ENCODE measurements at places on chromosomes 1 and 21.

DNA sequence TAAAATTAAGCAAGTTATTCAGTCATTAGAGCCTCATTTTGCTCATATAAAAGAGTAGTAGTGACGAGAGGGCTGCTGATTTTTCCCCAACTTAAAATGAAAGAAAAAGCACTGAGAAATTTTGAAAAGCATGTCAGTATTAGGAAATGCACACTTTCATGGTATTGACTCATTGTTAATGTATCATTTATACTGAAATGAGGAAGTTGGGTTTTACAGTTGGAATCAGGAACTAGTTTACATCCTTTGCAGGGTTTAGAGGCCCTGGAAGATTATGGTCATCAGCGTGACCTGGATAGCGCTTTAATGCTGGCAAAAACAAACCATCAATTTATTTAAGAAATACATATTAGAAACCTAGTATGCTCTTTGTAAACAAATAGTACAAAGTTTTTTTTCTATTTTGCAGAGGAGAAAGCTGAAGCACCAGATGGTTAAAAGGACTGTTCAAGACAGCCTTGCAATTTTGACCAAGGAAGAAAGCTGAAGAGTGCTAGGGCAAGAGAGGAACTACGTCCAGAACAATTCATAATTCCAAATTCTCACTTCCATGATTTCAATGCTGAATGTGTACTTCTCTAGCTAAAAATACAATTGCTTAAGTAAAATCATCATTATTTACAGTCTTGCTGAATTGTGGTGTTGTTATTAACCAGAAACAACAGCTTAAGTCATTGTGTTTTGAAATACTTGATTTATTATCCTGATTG lies 94.8 kb upstream of the SGIP1 start:
- no peak for DNase-seq

DNA sequence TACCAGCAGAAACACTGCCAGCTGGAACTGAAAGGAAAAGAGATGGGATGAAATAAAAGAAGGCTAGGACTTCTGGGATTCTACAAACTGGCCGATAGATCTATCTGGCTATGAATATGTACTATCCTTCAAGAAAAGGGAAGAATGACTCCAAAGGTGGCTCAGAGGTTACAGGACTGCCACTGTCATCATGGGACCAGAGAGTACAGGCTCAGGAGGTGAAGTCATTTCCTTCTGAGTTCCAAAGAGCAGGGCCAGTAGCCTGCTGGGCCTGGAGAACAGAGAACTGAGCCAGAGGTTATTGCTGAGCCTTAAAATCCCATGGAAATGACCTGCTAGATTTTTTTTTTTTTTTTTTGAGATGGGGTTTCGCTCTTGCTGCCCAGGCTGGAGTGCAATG lies 27.6 kb downstream of the ZNF496 start:
- DNase-seq, result no peak

DNA sequence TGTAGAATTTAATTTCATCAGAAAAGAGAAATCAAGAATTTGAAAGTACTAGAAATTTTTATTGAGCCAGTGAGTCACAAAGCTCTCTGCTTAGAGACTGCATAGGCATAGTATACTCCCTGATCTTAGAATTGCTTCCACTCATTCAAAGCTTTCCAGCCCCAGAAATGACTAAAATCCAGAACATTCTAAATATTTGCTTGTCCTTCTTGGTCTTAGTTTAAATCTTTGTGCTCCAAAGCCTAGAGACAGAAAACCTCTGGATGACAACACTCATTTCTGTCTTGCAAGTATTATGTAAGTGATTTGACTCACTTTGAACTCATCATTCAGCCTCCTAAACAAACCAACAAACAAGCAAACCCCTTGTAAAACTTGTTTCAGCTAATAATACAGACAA lies 74.2 kb downstream of the PTPRC start:
- peak; percentile 44 for DNase-seq

DNA sequence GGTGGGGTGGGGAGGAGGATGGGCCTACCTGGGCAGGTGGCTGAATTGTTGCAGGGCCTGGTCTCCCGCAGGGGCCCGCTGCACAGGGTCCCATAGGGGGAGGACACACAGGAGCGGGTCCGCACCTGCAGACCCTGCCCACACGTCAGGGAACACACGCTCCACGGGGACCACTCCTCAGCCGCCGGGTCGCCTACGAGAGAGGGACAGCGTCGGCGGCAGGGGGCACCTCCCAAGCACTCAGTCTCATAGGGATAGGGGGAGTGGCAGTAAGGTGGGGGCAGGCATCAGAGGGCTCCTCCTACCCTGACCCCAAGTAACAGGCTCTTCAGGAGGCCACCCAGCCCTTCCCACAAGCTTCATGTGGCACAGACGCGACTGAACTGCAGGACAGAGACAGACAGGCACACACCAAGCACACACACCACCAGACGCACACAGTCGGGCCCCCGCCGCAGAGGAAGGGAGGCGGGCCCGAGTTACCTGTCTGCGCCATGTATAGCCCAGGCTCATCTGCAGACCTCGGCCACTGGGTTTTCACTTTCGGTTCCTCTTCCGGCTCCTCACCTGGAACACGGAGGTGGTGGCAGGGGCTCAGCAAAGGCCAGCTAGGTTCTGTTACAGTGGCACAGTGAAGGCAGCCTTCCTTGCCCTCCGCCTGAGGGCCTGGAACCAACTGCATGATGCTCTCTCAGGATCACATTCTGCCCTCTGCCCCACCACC lies 19.8 kb downstream of the ADGRB2 start:
- no peak for DNase-seq

GRCh38 chr1:53469373-53469772 lies 10.2 kb downstream of the DMRTB1 start:
- DNase-seq, result no peak

DNA sequence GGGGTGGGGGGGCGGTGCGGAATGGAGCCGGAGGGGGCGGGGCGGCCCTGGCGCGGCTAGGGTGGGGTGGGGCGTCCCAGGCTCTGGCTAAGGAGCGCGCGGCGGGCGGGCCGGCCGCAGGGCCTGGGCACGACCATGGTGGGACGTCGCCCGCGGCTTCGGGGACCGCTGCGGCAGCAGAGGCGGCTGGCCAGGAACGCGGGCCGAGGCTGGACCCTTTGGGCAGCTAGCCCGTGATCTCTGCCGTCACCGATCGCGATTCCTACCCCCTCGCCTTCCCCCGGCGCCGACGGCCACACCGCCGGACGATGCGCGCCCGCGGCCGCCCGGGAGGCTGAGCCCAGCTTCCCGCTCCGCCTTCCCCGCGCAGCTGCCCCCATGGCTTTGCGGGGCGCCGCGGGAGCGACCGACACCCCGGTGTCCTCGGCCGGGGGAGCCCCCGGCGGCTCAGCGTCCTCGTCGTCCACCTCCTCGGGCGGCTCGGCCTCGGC lies at the start of gene MAP3K21:
Gene MAP3K21 (plus strand): TSS at position 74 of the 491 bp plus-strand sequence. CDS start 305 bp downstream, at position 379.
- no peak for DNase-seq

DNA sequence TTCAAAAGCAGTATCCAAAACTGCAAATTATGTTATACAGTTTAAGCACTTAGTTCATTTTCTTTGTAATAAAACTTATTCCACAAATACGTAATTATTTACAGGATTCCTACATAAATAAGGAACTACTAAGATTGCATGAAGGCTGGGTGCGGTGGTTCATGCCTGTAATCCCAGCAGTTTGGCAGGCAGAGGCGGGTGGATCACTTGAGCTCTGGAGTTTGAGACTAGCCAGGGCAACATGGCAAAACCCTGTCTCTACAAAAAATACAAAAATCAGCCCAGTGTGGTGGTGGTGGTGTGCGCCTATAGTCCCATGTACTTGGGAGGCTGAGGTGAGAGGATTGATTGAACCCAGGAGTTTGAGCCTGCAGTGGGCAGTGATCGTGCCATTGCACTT lies 69.3 kb downstream of the POU2F1 start:
- no peak for DNase-seq

- DNase-seq, result no peak
Measured at GRCh38 chr1:36034692-36035091, 49.2 kb upstream of the TEKT2 start.

DNA sequence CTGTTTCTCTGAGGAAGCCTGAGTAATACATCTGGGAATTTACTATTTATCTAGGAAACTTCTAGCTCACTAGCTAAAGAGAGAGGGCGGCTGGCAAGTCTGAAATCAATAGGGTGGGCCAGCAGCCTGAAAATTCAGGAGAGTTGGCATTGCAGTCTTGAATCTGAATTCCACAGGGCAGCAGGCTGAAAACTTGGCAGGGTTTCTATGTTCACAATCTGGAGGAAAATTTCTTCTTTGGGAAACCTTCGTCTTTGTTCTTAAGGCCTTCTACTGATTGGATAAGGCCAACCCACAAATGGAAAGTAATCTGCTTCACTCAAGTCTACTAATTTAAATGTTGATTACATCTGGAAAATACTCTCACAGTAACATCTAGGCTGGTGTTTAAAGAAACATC lies 101.0 kb upstream of the COG2 start:
- no peak for DNase-seq

GRCh38 chr1:211353562-211354212 lies 27.1 kb downstream of the TRAF5 start:
- DNase-seq, result no peak

DNA sequence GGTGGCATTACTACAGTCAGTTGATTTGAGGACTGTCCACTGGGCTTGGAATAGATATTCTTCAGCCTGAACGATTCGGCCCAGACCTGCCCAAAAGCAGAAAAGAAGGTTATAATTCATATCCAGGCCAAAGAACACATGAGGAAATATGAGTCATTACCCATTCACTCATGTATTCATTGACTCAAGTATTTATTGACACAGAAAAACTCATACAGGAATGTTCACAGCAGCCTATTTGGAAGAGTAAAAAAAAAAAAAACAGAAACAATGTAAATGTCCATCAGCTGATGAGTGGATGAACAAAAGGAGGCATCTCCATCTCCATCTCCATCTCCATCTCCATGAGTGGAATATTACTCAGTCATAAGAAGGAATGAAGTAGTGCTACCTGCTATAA lies 15.9 kb downstream of the ZMYND12 start:
- DNase-seq, result peak; percentile 58

- no peak for DNase-seq
Measured at GRCh38 chr21:15425049-15425448, 304.7 kb upstream of the USP25 start.

DNA sequence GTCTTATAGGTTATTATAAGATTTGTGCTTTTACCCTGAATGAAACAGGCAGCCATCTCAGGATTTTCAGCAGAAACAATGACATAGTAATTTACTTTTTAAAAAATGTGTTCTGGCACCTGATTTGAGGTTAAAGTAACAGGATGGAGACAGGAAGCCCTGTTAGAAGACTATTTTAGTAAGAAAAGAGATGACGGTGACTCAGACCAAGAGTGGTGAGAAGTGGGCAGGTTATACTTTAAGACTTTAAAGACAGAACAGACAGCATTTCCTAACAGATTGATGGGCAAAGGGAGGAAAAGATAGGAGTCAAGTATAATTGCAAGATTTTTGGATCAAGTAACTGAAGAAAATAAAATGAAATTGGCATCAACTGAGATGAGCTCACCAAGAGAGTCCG lies 436.8 kb upstream of the NR5A2 start:
- DNase-seq, result no peak

DNA sequence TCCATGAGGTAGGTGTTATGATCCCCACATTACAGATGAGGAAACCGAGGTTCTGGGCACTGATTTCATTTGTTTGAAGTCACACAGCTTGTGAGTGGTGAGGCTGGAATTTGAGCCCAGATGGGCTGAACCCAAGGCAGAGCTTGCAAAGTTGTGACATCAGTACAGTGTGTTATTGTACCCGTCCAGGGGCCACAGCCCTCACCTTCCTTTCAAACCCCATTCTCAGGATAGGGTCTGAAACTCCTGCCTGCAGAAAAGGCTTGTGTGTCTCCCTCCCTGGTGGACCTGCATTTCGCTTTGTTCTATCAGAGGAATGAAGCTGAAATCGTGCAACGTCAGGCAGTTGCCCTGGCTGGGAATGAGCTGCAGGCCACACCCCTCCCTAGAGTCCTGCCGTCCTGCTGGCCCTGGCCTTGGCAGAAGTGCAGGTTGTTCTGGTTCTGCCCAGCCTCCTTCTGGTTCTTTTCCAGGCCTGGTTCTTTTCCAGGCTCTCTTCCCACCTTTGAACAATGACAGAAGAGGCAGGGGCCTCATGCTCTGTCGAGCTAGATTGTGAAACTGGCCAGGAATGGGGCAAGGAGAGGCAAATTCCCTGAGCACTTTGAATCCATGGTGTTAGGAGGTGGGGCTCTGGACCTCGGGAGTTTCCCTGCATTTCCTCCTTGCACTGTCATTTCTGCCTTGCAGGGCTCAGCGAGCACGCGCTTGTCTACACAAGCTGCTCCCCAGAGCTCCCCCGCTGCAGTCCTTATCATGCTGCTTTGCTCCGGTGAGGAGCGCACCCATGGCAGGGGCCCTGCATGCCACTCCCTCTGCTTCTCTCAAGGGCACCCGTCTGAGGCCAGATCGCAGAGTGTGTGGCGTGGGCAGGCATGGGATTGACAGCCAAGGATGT lies 8.2 kb upstream of the MYOM3 start:
- DNase-seq, result no peak

GRCh38 chr1:68175621-68176398 lies 56.5 kb downstream of the WLS start:
- DNase-seq, result no peak

DNA sequence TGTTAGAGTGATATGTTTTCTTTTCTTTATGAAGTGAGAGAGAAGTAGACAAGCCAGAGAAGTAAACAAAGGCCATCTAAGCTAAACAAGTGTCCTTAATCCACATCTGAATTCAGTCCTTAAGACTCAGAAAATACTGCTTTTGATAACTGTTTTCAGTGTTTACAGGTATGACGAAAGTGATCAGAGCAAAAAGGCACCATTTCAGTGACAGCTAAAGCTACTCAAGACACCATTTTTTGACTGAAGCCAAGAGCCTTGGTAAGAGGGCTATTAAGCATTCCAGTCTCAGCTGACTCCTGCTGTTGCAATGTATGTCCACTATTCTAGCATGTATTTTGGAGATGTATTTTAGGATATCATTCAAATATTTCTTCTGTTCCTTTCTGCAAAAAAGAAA lies 4.1 kb downstream of the KMO start:
- DNase-seq, result no peak

DNA sequence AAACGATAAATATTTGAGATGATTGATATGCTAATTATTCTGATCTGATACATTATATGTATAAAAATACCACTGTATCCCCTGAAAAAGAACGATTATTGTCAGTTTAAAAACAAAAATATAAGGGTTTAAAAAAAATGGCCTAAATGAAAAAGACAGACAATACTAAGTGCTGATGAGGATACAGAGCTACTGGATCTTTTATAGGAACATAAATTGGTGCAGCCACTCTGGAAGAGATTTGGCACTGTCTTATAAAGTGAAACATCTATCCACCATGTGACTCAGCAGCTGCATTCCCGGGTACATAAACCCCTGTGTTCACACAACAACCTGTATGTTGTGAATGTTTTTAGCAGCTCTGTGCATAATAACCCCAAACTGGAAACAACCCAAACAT lies 44.2 kb downstream of the KAZN start:
- DNase-seq, result no peak

Measured in stromal cell of bone marrow (primary cell).